Bronchial epithelial cell (primary cell): ENCODE measurements at places on chromosomes 7 and 10. TPM values are rescaled to one million over a fixed set of nuclear protein-coding genes. Genes with fewer than 3 reads are reported as not detected.

DNA sequence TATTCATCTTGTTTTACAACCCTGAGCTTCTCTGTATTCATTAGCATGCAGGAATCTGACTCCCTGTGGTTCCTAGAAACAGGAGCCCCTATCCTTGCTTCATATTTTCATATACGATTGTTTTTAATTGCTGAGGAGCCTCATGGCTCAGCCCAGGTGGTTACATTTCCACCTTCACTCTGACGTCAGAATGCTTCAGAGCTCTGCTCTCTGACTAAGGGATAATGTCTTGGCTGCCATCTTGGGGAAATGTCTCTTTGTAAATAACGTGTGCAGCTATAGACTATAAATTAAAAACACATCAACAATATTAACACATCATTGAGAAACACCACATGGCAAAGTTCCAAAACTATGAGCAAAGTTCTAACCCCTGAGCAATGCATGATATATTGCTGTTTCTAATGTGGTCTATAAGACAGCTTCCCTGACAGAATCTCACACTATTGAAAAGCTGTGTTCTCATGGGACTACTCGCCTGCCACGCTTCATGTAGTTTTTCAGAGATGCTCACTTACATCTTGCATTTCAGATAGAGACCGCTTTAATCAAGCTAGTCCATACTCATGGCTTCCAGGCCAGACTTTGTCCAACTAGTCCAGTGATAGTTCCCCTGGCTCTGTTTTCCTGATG, 227.0 kb downstream of the SORCS3 start:
- peak; percentile 1 for DNase-seq

- DNase-seq = no peak
Measured at GRCh38 chr7:81752318-81752714, 17.5 kb downstream of the HGF start.

DNA sequence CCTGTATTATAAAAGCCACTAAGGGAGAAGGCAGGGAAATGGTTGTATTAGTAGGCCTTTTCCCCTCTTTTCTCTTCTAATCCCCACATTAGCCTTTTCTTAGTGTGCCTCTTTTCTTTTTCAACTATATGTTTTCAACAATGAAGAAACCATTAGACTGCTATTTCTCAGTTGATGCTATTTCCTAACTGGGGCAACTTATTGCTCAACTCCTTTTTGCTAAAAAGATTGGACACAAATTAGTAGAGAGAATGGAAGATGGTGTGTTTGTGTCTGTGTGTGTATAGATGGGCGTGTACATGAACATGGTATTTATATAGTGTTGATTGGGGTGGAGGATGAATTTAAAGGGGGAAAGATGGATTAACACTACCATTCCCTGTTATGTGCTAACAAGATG, 28.4 kb downstream of the TBC1D12 start:
- DNase-seq = no peak

DNA sequence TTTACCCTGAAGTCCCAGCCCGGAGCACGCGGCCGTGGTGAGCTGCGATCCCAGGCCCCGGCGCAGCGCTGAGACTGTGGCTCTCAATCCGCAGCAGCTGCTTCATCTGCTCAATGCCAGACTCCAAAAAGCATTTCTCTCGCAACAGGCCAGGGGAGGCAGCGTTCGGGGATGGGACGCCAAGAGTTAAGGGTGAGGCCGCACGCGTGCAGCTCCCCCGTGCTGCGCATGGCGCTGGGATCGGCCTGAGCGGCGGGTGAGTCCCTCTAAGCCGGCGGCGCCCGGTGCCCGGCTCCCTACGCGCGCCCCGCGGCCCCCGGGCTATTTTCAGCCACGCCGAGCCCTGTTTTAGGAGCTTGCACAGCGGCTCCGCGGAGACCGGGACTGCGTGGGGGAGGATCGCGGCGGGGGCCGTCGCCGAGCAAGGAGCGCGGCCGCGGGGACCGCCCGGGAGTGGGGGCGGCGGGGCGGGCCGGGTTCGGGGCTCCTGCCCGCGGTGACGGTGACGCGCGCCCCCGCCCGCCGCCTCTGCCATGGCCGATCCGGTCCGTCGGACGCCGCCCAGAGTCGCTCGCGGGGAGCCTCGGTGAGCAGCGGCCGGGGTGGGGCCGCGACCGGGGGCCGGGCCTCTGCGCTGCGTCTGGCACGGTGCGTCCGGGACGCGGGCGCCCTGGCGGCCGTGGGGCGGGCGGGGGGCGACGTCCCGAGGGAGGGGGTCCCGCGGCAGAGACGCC, 29.4 kb upstream of the JAKMIP3 start:
- no peak for DNase-seq

DNA sequence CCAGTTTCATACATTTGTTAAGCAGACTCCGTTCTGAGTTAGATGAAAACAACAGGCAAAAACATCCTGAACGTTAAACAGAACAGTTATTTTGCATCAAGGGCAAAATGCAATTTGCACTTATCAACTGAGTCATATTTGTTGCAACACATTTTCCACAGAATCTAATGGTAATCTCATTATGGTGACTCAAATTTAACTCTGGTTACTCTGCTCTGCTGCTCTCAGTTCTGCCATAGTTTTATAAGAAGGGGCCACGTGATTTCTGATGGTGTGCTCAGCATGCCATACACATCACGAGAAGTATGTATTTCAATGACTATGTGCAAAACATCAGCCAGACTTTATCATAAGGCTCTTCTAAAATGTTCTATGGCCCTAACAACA, 148.8 kb downstream of the CHCHD3 start:
- DNase-seq = peak; percentile 68

GRCh38 chr7:54888734-54889082, 129.7 kb upstream of the SEC61G start:
- no peak for DNase-seq

GRCh38 chr7:2276107-2276506, 34.1 kb downstream of the NUDT1 start:
- no peak for DNase-seq

The SFTPA1 gene
- total RNA-seq = not detected in 2 replicates

The SLC13A1 gene
- total RNA-seq = not detected in 2 replicates

The TMEM213 gene
- not detected in 2 replicates for total RNA-seq
